ENCODE measurements at places on chromosomes 5 and 9.

GRCh38 chr9:37965116-37965515 is 61.2 kb upstream of the SLC25A51 start:
- no peak for DNase-seq

- DNase-seq: no peak
Measured at GRCh38 chr5:41414598-41414997, 95.8 kb downstream of the PLCXD3 start.

- no peak for DNase-seq
Measured at GRCh38 chr5:429453-430188, 13.4 kb upstream of the EXOC3 start.

DNA sequence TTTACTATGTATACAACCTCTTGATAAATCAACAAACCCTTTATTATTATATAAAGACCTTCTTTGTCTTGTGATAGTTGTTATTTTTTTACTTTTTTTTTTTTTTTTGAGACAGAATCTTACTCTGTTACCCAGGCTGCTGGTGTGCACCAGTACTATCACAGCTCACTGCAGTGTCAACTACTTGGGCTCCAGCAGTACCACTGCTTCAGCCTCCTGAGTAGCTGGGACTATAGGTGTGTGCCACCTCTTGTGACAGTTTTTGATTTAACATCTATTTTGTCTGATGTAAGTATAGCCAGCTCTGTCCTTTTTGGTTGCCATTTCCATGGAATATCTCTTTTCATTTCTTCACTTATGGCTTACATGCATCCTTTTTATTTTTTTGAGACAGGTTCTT is 42.6 kb downstream of the CREBRF start:
- DNase-seq: no peak

DNA sequence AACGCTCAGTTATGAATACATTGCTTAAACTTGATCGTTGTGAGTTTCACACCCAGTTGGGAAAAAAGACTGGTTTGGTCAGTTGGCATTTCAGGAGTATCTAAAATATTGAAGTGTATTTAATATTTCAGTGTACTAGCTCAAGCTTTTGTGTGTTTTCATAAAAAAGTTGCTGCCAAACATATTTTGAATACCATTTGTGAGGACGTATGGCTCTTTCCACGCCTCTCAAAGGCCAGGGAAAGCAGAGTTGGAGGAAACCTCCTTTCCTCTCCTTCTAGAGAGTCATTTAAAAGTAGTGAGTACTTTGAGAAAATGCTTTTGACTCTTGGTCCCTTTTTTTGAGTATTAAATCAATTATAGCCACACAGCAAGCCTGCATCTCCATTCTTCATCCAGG is 43.2 kb upstream of the ANKRD33B start:
- DNase-seq: no peak

- DNase-seq: peak; percentile 55
Measured at GRCh38 chr9:109918339-109919163, 138.6 kb downstream of the PALM2AKAP2 start.

GRCh38 chr5:168611165-168611564 is 32.0 kb upstream of the PANK3 start:
- DNase-seq: no peak

GRCh38 chr9:19470981-19471650 is 62.3 kb downstream of the ACER2 start:
- no peak for DNase-seq

- no peak for DNase-seq
Measured at GRCh38 chr5:141489841-141490240, 960 bp downstream of the PCDHGC5 start.

DNA sequence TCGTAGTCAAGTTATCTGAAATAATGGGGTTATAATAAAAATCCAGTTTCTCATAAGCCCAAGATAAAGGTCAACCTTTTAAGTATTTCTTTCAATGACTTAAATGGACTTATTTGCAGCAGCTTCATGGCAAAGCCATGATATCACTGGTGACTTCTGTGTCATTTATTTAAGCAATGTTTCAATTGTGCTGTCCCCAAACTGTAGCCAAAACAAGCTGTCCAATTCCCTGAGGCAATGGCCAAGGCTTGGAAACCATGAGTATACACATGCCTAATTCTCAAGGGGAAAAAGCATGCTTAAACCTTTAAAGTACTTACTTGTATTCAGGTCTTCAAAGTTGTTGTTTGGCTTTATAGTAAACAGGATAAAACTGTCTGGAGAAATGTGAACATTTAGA is 376.4 kb upstream of the TNC start:
- no peak for DNase-seq

GRCh38 chr5:169577951-169578350 is 5.6 kb upstream of the SPDL1 start:
- DNase-seq: no peak

DNA sequence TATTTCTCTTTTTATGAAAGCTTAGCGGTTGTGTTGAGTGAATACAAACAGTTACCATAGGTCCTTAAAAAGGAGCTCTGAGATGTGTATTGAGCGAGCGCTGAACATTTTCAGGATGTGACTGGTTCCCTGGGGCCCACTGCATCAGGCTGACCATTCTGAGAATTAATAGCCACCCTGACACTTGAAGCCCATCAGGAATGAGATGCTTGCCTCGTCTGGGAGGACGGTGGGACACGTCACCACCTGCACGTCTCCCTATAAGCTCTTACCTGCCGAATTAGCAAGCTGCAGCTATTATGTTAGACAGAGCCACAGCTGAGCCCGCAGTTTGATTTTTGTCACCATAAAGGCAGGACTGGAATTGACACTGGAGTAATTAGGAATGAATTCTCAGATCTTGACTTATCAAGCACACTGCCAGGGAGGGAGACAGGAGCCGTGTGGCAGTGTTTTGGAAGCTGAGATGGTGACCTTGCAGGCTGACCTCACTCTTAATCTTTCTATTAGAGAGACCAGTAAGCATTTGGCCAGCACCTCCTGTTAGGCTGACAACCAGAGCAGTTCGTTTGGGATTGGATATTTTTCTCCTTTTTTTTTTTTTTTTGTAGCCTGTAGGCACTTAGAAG is 373.1 kb upstream of the WWC1 start:
- DNase-seq: no peak

- no peak for DNase-seq
Measured at GRCh38 chr9:132583584-132584304, 1.3 kb downstream of the BARHL1 start.

All from stimulated activated CD4-positive, alpha-beta T cell treated with anti-CD3 and anti-CD28 coated beads, Interleukin-2, amount 100 ng/mL, for 24 hours (primary cell).